ENCODE measurements at places on chromosomes 7 and 10.
A peak's percentile ranks its signal among the peaks of the same experiment; 100 is the strongest.

DNA sequence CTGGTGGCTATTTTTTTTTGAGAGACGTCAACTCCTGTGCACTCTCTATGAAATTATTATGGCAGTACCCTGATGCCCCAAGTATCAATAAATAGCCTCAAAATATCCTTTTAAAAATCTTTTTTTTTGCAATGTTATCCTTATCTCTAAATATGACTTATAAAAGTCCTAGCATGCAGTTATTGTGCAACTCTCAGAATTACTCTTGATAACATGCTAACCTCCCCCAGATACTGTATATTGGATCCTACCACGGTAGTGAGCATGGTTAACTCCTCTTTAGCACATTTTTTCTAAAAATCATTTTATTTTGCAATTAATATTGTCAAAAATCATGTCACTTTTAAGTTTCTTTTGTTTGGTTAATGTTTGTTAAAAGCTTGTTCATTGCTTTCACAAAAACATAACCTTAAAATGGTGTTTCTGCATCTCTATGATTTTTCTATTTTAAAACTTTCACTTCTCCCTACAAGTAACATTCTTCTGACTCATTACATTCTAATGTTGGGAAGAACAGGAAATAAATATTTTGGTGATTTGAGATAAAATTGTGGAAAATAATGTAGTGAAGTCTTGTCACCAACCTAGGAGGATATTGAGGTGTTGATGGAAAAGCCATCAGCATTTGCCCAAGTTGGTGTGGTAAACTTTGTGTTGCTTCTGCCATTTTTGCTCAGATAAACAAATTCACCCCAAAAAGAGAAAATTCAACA is 42.1 kb upstream of the ADRA2A start:
- H3K4me1 ChIP-seq: no peaks in the 10 kb centered on the region
- H3K36me3 ChIP-seq: no peaks in the 10 kb centered on the region
- no peak for DNase-seq
- H3K4me3 ChIP-seq: no peak overlapping the region
- H3K27ac ChIP-seq: no peak overlapping the region

DNA sequence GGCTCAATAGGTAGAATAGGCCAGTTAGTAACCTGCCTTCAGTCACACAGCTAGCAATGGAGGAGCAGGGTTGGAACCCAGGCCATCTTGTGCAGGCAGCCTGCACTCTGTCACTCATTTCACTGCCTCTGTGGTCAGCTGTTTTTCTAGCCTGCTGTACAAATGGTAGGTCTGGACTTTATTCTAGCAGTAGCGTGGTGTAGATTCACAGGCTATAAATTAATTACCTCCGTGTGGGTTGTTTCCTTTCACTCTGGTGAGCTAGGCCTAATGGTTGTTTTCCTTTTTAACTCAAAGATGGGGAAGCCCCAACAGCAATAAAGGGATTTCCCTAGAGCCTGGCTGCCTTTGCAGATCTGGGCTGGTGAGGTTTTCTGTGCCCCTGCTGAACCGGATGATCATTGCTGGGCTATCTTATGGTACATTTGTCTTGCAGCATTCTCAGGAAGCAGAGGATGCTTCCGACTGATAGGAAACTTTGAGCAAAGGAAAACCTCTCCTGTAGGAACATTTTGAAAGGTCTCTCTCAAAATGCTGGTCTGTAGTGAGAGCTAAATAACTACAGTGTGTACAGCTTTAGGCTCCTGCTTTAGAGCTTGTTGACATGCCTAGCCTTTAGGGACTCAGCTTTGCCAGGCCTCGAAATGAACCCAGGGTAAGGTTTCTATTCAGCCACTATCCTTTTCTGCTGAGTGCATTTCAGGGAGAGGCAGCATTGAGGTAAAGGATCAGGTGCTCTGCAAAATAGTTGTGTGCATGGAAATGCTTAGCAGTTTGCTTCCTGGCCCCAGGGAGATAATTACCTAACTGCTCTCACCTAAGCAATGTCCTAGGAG is 157.4 kb downstream of the ST7 start:
- H3K36me3 ChIP-seq: no peaks in the 10 kb centered on the region
- peaks cover 11% of the 10 kb centered on the region for H3K4me1 ChIP-seq
- no peak overlapping the region for H3K27ac ChIP-seq
- DNase-seq: no peak
- H3K4me3 ChIP-seq: no peak overlapping the region

DNA sequence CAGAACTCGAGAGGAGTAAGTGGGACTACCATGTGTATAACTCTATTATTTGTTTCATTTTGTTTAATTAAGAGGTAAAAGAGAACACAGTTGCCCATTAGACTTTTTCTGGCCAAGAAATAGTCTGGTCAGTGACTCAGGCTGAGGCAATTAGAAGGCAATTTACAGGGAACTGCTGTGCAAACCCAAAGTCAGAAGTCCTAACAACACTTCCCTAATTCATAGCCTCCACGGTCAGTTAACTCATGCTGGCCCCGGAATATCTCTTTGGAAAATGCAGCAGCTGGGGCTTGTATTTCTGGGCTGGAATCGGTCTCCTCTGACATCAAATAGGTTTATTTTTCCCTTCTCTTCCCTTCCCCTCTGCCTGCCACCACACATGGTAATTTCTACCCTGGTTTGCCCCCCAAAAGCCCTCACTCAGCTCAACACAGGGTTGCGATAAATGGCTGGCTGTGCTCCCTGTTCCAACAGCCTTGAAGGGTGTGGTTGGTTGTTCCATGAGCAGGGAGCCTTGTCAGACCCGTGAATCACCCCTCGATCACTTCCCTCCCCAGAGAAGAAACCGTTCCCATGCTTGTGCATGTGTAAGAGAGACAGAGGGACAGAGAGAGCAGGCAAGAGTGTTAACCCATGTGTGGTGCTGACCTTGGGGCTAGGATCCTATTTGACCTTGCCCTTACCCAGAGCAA is 5.3 kb downstream of the SH3PXD2A start:
- no peak for DNase-seq
- H3K36me3 ChIP-seq: no peaks in the 10 kb centered on the region
- no peaks in the 10 kb centered on the region for H3K27me3 ChIP-seq
- peak overlapping the region; percentile 53 for H3K27ac ChIP-seq

DNA sequence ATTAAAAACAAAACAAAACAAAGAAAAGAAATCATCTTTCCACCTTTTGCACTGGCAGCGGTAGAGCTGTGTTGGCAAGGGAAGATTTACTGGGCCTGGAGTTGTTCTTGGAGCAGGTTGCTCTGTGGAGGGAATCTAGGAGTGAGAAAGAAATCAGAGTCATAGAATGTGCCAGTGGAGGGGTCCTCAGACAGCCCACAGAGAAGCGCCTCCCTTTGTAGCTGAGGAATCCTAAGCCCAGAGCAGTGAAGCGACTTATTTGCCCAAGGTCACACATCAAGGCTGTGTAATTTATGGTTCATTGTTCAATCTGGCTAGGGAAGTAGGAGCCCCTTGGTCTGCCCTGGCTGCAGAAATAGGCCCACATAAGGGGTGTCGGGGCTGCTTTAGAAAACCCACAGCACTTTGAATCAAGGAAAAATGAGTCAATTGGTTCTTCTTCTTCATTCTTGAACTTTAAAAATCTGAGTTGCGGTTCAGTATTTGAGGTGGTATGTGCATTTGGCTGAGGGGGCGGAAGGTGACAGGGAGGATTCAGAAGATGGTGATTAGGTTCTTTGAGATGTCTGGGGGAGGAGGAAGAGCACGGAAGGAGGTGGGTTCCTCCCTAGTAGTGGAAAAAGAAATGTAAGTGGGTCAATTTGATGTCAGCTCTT is 253.7 kb downstream of the PTEN start:
- no peaks in the 10 kb centered on the region for H3K36me3 ChIP-seq
- H3K27ac ChIP-seq: no peak overlapping the region
- H3K4me3 ChIP-seq: no peak overlapping the region
- no peaks in the 10 kb centered on the region for H3K27me3 ChIP-seq
- DNase-seq: no peak

DNA sequence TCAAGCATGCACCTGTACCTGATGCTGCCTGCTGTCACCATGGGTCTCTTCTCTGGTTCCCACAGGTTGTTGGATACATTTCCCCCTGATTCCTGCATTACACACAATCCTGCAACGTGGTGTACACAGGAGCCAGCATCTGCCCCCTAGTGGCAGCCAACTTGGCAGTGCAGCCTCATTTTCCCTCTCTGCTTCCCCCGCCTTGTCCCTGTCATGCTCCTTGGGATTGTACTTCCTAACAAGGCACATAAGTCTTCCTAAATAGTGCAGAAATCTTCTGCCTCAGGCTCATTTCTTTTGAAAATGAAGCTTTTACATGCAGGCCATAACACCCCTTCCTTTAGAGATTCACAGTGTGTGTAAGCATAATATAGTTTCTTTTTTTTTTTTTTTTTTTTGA is 387.5 kb downstream of the CCSER2 start:
- DNase-seq: no peak
- H3K4me3 ChIP-seq: no peak overlapping the region
- H3K4me1 ChIP-seq: no peaks in the 10 kb centered on the region
- H3K27ac ChIP-seq: no peak overlapping the region
- no peaks in the 10 kb centered on the region for H3K27me3 ChIP-seq

GRCh38 chr10:15316871-15317464 is 54.1 kb downstream of the FAM171A1 start:
- H3K4me3 ChIP-seq: no peak overlapping the region
- no peaks in the 10 kb centered on the region for H3K36me3 ChIP-seq
- H3K27me3 ChIP-seq: no peaks in the 10 kb centered on the region
- no peak for DNase-seq

GRCh38 chr10:87695074-87695473 is 35.4 kb downstream of the PAPSS2 start:
- H3K36me3 ChIP-seq: peaks cover 3% of the 10 kb centered on the region
- no peak for DNase-seq
- H3K4me1 ChIP-seq: peaks cover 21% of the 10 kb centered on the region
- no peak overlapping the region for H3K4me3 ChIP-seq
- no peaks in the 10 kb centered on the region for H3K27me3 ChIP-seq

- no peaks in the 10 kb centered on the region for H3K36me3 ChIP-seq
- no peaks in the 10 kb centered on the region for H3K27me3 ChIP-seq
- no peak for DNase-seq
- no peaks in the 10 kb centered on the region for H3K4me1 ChIP-seq
- H3K27ac ChIP-seq: no peak overlapping the region
Observed at GRCh38 chr10:15476337-15476736, 105.2 kb upstream of the FAM171A1 start.

DNA sequence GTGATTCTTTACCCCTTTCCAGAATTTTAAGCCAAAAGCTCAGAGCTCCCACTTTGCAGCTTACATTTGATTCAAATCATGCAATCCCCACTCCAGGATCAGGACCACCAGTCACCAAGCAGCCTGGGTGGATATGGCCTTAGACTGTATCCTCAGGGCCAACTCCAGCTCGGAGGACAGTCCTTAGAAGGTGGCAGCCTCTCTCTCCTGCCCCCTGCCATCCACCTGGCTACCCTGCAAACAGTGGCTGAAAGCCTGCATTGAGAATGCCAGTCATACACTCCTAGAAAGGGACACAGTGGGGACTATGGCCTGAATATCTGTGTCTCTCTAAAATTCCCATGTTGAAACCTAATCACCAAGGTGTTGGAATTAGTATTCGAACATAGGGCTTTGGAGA is 50.0 kb upstream of the KCNMA1 start:
- H3K4me3 ChIP-seq: no peak overlapping the region
- H3K36me3 ChIP-seq: no peaks in the 10 kb centered on the region
- no peaks in the 10 kb centered on the region for H3K27me3 ChIP-seq
- no peaks in the 10 kb centered on the region for H3K4me1 ChIP-seq
- H3K27ac ChIP-seq: no peak overlapping the region
- DNase-seq: no peak

DNA sequence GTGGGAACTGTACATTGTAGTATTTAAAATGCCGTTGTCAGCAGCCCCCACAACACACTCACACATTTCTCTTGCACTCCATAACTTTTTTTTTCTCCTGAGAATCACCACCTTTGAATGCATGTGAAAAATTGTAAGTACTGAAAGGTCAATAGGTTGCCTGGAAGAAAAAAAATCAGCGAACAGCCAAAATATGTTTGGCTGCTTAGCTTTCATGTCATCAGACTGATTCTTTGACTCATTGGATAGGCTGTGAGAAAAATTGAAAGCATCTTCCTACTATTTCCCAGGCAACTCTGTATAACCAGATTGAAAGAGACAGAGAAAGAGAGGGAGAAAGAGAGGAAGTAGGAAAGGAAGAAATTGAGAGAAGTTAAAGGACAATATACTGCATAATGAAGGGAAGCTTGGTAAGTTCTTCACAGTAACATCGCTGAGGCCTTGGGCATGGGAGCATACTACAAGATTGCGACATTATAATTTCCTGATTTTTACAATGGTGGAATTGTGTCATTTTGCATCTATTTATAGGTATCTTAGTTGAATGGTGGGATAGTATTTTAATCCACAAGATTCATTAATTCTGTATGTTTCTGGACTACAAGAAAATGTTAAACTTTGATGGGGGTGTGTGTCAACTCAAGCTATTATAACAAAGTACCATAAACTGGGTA is 249.3 kb upstream of the KCND2 start:
- H3K27me3 ChIP-seq: no peaks in the 10 kb centered on the region
- no peak for DNase-seq
- no peak overlapping the region for H3K27ac ChIP-seq
- no peaks in the 10 kb centered on the region for H3K4me1 ChIP-seq

GRCh38 chr7:91436655-91437054 is 172.4 kb downstream of the FZD1 start:
- no peak for DNase-seq
- H3K36me3 ChIP-seq: no peaks in the 10 kb centered on the region
- H3K4me3 ChIP-seq: no peak overlapping the region
- no peak overlapping the region for H3K27ac ChIP-seq
- no peaks in the 10 kb centered on the region for H3K27me3 ChIP-seq

GRCh38 chr7:122337011-122337410 is 32.5 kb upstream of the FEZF1 start:
- no peak overlapping the region for H3K4me3 ChIP-seq
- no peak overlapping the region for H3K27ac ChIP-seq
- no peaks in the 10 kb centered on the region for H3K4me1 ChIP-seq
- no peaks in the 10 kb centered on the region for H3K27me3 ChIP-seq

- H3K4me1 ChIP-seq: no peaks in the 10 kb centered on the region
- H3K27ac ChIP-seq: no peak overlapping the region
Observed at GRCh38 chr7:133571076-133571475, 318.2 kb downstream of the EXOC4 start.

GRCh38 chr10:94645285-94645684 is 38.2 kb upstream of the CYP2C18 start:
- no peaks in the 10 kb centered on the region for H3K36me3 ChIP-seq
- H3K27me3 ChIP-seq: no peaks in the 10 kb centered on the region
- H3K4me3 ChIP-seq: no peak overlapping the region
- no peak overlapping the region for H3K27ac ChIP-seq

GRCh38 chr10:70459061-70459773 is 17.7 kb upstream of the NODAL start:
- H3K4me1 ChIP-seq: peaks cover 33% of the 10 kb centered on the region
- peaks cover 13% of the 10 kb centered on the region for H3K27me3 ChIP-seq
- DNase-seq: no peak
- no peak overlapping the region for H3K4me3 ChIP-seq
- no peak overlapping the region for H3K27ac ChIP-seq
